Fibroblast of skin of back (primary cell): ENCODE measurements at places on chromosomes 7 and 10.

- no peak for DNase-seq
These were observed 84.8 kb downstream of the PROSER2 start for GRCh38 chr10:11907914-11908313.

DNA sequence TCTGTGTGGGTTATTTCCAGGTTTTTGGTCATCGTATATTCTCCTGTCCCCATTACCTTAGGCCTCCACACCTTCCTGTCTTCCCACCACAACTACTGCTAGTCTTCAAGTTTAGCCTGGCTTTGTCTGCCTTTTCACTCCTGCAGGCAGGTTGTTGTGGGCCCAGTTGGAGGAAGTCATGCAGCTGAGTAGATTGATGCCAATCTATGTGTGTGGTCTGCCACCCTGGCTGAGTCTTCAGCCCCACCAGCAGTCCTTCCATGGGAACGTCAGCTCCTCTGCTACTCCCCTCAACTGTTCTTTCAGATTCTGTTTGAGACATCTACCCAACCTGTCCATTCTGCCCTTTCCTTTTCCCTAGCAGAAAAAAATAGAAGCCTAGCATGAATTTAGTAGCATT, 6.3 kb downstream of the RINT1 start:
- no peak for DNase-seq

DNA sequence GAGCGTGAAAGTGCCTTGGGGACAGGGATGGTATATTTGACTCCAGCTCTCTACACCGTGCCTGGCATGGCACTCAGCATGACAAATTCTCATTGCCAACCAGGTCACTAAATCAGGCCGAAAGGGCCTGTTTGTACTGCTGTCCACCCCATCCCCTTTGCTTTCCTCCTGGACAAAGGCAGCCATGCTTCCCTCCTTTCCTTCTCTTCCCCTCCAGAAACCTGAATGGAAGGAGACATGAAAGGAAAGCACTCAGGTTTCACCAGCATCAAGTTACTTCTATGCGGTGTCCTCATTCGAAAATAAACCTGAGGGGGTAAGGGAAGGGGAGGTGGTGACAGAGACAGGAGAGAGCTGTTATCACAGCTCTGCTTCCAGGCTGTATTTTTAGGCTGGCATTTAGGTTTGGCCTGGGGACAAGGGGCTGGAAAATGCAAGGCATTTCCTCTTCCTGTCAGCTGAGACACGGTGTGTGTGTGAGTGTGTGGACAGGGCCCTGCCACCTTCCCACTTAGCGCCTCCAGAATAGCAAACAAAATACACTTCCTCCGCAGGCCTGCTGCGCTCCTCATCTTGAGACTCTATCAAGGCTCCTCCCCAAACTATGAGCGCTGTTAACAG, 79.9 kb upstream of the COL13A1 start:
- peak; percentile 82 for DNase-seq

GRCh38 chr7:128937271-128937646, 468 bp upstream of the IRF5 start:
- DNase-seq = no peak

GRCh38 chr10:77667426-77668324, 30.1 kb upstream of the KCNMA1 start:
- DNase-seq = no peak

- no peak for DNase-seq
These were observed 278.5 kb upstream of the KLF14 start for GRCh38 chr7:131012477-131013031.

DNA sequence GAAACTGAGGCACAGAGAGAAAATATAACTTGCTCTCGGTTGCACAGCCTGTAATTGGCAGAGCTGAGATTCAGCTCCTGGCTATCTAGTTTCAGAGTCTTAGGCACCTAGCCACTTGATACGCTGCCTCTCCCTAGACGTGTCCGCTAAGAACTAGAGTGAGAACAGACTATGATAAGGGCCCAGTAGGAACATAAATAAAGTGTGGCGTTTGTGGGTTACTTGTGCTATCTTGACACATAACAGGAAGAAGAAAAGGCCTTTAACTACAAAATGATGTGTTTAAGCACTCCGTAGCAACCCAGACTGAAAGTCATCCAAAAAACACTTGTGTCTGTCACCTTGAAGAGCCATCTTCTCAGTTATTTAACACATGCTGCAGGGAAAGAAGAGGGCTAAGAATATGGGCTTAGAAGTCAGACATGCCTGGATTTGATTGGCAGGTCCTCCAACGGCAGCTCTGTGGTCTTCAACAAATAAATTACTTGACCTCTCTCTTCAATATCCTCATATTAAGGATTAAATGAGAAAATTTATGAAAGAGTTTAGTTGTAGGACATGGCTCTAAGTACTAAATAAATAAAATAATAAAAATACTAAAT, 96.2 kb downstream of the SGMS1 start:
- DNase-seq = no peak

GRCh38 chr10:125605167-125605566, 77.8 kb downstream of the TEX36 start:
- DNase-seq = no peak

- no peak for DNase-seq
These were observed 64.6 kb downstream of the OGDH start for GRCh38 chr7:44671069-44671468.

GRCh38 chr7:19079066-19079465, 38.4 kb downstream of the TWIST1 start:
- peak; percentile 27 for DNase-seq

- DNase-seq = no peak
These were observed 2.9 kb downstream of the C10orf90 start for GRCh38 chr10:126667568-126667967.

DNA sequence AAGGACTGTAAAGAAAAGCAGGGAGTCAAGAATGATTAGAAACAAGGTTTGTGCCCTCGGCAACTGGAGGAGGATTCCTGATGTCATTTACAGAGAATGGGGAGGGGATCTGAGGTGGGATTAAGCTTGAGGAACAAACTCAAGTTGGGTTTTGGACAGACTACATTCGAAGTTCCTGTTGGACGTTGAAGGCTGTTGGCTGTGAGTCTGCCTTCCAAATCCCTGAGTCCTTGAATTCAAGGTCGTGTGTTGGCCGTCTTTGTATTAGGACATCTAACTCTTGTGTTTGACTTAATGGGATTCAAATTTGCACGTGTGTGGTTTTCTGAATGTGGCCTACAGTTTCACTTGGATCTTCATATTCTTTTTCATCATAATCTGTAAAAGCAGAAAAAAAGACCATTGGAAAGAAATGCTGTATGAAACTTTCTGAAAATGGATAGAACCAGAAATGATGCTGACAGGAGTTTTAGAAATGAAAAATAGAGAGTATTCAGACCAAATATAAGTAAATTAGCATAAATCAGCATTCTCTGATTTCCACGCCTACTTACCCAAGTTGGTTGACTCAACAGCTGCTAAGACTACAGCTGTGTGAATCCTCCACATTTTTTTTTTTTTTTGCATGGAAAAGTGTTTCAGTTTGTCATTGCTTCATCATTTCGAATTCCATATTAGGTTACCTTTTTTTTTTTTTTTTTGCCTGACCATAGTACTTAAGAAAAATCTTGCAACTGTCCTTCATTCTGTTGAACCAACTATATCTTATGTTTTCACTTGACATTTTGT, 94.8 kb downstream of the KIAA1217 start:
- peak; percentile 31 for DNase-seq

DNA sequence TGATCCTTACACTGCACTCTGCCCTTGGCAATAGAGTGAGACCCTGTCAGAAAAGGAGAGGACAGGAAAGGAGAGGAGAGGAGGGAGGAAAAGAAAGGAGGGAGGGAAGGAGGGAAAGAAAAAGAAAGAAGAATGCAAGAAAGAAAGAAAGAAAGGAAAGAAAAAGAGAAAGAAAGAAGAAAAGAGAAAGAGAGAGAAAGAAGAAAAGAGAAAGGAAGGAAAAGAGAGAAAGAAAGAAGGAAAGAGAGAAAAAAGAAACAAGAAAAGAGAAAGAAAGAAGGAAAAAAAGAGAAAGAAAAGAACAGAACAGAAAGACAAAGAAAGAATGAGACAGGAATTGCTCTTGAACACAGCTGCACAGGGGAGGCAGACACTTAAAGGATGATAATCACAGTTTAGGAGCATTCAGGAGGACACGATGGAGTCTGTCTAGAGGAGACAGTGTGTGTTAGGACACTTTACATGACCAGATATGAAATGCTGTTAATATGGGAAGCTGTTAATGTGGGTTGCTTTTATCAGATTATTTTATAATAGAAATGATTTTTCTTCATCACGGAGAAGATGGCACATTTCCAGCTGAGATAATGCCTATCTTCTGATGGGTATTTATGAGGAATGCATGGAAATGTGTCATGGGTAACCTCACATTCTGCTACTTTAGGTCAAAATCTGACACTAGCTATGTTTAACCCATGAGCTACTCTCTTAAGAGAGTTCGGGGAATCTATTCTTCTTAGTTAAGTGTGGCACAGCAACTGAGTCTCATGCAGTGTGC, 160.5 kb downstream of the BAMBI start:
- peak; percentile 44 for DNase-seq

GRCh38 chr10:20624642-20625041, 272.5 kb downstream of the NEBL start:
- DNase-seq = peak; percentile 30

DNA sequence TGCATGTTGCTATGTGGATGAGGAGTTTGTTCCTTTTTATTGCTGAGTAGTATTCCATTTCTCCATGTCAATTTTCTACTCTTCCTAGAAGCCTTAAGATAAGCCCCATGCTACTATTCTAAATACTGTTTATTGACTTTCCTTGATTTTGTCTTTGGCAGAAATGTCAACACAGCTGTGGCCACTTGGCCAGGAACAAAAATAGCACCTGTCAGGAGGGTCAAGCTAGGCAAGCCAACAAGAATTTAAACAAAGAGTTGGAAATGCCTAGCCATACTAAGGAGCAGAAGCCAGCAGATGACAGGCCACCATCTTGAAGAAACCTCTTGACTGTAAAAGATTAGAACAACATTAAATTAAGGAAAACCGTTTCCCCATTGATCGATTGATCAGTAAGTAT, 34.7 kb downstream of the JAZF1 start:
- no peak for DNase-seq

DNA sequence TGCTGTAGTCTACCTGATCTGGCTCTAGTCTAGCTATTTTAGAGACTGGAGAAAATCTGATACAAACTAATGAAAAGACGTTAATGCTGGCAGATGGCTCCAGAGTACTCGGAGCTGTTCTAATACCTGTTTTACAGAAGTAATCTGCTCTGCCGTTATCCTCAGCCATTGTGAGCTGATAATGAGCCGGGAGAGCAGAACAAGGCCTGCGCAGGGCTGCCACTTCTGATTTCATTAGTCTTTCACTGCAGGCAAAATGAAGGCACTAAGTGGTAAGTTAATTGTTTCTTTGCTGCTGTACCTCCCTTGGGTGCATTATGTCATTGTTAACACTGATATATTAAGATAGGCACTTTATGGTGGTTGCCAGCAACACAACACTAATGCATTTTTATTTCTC, 456.4 kb upstream of the PFKP start:
- no peak for DNase-seq

DNA sequence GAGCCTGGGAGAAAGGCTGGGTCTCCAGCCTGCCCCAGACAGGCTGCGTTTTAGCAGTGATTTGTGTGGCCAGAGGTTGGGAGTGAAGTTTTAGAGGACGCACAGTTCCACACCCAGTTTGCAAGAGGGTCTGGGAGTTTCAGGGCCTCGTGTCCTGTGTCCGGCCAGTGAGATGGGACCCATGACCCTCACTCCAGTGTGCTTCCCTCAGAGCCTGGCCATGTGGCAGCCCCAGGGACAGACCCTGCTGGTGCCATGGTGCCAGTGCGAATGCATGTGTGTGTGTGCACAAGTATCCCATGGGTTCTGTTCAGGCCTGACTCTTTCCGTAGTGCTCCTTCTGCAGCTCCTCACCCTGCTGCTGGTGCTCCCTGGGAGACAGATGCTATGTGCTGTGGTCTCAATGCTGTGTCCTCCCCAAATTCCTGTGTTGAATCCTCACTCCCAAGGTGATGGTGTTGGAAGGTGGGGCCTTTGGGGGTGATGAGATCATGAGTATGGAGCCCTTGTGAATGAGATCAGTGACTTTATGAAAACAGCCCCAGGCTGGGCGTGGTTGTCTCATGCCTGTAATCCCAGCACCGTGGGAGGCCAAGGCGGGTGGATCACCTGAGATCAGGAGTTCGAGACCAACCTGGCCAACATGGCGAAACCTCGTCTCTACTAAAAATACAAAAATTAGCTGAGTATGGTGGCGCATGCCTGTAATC, 16.5 kb downstream of the ECHDC3 start:
- DNase-seq = no peak
